D341Med (cell line): ENCODE measurements at places on chromosomes 3 and 15.

GRCh38 chr3:185936273-185936629 is 1.6 kb downstream of the TRA2B start:
- DNase-seq: no peak

- no peak for DNase-seq
Measured at GRCh38 chr15:81293728-81294515, 30.0 kb downstream of the STARD5 start.

GRCh38 chr15:66651198-66651597 is 50.8 kb upstream of the SMAD6 start:
- DNase-seq: no peak

DNA sequence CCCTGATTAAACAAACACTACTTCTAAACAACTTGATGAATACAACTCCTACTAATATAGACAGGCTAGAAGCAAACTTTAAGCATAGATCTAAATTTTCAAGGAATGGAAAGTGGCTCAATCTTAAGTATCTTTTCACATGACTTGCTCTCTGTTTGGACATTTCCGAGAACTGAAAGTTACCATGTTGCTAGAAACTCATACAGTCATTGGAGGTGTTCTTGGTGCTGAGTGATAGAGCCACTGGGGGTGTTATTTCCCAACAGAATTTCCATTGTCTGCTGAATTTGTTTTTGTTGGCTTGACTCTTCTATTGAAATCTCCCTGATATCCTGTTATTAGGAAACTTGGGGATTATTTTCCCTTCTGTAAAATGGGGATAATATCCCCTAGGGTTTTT is 264.5 kb upstream of the RASGRP1 start:
- DNase-seq: no peak

DNA sequence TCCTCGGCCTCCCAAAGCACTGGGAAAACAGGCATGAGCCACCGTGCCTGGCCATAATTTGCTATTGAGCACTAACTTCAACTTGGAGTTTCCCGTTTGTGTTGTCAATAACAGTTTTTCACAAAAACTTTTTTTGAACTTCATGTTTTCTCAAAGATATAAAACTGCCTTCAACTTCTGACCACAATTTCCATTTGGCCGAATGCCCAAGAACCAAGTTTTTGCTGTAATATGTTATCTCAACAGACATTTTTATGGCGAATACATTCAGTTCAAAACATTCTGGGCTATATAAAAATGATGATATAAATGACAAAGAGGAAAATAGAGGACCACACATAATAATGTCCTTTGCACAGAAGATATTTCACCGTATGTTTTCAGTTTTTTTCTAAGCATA is 56.4 kb downstream of the NEDD4 start:
- DNase-seq: no peak

GRCh38 chr3:46482632-46483350 is 15.0 kb upstream of the RTP3 start:
- no peak for DNase-seq

DNA sequence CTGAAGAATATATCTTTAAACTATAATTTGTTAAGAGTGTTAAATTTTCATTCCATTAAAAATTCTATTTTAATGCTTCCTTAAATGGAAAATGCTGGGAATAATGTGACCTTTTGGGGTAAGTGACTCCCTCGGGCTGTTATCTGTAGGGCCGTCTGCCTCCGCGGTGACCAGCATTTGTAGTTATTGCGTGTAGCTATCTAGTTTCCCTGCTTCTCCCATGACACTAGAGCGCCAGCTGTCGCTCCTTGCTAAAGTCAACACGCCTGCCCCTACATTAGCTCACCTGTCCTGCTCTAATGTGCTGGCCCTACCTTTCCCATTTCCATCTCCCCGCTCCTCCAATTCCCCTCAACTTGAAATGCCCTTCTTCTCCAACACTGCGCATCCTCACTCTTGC is 12.4 kb upstream of the CHRM5 start:
- DNase-seq: no peak
